Endothelial cell of umbilical vein (primary cell): ENCODE measurements at places on chromosomes 2 and 18. TPM values are rescaled to one million over a fixed set of nuclear protein-coding genes. Genes with fewer than 3 reads are reported as not detected.
A peak's percentile ranks its signal among the peaks of the same experiment; 100 is the strongest.

Gene KIF1A
- 0.64 TPM in 1 of 2 replicates, not detected in the other for total RNA-seq

- no peak for DNase-seq
Observed at GRCh38 chr18:36058674-36059073, 8.7 kb downstream of the RPRD1A start.

Gene LHCGR
- total RNA-seq, result not detected in 2 replicates

Gene MERTK
- total RNA-seq, result 37.3 TPM in 2 replicates

Gene CHST9
- total RNA-seq, result not detected in 2 replicates

Gene NDUFB3
- total RNA-seq, result 96.7 and 101 TPM in 2 replicates

- no peak for DNase-seq
Observed at GRCh38 chr2:235066895-235067294, 115.1 kb downstream of the SH3BP4 start.

DNA sequence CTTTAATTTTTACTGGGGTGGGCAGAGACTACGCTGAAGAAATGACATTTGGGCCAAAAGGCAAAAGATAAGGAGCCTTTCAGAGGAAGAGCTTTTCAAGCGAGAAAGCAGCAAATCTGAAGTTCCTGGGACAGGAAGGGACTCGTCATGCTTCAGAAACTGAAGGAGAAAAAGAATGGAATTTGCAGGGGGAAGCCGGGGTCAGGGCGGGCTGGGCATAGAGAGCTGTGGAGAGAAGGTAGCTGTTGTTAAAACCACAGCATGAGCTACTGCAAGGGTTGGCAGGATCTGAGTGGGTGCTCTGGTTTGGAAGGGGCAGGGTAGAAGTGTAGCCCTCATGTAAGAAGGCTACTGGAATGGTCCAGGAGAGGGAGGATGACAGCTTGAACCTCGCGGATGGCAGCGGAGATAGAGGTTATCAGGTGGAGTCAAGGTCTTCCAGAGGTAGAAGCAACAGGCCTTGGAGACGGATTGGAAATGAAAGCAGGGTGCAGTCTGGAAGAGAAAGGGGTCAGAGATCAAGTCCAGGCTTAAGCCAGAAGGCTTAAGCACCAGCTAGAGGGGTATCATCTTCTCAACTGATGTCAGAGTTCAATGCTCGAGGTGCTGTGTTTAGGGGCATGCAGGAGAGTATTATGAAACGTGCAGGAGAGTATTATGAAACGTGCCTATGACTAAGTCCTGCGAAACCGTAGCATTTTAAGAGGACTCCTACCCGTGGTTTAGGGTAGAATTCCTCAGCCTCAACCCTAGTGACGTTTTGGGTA lies 18.9 kb downstream of the ATP8B1 start:
- DNase-seq, result peak; percentile 87

DNA sequence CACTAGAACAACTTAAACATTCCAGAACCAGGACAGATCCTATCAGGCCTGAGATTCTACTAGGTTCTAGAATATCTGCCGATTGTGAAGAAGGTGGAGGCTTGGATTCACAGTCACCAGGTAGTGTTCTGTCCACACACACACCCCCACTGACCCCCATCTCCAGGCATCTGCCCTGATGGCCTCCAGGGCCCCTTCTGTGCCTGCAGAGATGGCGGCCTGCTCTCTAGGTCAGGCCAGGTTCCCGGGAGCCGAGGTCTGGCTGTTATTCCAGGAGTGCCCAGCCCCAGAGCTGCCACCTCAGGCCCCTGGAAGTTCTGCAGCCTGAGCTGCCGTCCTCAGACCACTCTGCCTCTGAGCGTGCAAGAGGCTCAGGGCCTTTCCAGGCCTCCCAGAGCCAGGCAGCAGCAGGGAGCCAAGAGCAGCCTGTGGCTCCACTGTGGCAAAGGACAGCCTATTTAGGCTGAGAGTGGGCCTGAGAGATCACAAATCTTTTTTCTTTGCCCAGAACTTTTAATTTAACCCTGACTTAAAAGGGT lies 96.2 kb upstream of the ASAP2 start:
- DNase-seq, result no peak

DNA sequence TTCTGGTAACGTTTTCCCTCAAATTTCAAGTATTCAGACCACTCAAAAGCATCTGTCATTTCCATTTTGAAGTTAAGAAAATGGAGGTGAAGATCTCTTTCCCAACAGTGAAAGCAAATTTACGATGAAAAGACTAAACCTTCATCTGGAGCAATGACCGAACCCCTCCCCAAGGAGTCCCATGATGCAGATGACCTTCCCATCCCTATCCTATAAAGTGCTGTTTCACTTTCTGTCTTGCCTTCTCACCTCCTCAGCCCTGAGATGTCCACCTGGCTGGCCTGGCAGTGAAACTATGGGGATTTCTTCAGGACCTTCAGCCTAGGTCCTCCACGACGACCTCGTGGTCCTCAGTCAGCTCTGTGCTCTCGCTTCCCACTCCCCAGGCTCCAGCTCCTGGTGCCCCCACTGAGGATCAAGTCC lies 925 bp upstream of the NPC1 start:
- no peak for DNase-seq
